Activated effector memory CD4-positive, alpha-beta T cell treated with Interleukin-2 at 50 U/mL for 16 hours (primary cell): ENCODE measurements at places on chromosomes 12 and 14.

GRCh38 chr12:10939163-10939562 lies at the start of gene TAS2R14:
Gene TAS2R14 (minus strand): TSS chr12:10939263. CDS start chr12:10939207, 56 bp downstream.
- DNase-seq = no peak

GRCh38 chr14:54901380-54902142 lies 1.1 kb downstream of the GCH1 start:
- peak; percentile 14 for DNase-seq

DNA sequence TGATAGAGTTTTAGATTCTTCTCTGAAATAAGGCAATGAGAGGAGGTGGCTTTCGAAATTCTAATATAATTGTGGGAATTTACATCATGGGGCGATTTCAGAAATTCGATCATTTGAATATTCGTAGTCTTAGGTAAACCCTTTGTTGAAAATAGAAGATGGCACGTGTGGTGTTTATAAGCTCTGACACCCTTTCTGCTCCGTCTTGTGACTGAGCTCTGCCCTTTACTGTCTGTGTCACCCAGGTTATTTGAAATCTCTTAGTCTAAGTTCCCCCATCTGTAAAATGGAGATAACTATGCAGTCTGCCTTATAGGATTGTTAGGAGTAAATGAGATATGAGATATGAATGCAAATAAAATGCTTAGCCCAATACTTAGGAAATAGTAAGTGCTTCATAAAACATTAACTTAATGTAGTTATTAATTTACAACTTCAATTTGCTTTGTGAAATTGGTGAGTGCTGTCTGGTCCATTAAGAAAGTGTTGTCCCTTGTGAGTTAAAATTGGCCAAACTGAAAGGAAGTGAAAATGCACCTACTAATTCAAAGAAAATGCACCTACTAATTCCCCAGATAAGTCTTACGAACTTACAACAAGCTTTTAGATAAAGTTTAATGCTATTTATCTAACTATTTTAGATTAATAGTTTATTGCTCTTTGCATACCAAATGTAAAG lies 1.5 kb downstream of the BMAL2 start:
- no peak for DNase-seq

DNA sequence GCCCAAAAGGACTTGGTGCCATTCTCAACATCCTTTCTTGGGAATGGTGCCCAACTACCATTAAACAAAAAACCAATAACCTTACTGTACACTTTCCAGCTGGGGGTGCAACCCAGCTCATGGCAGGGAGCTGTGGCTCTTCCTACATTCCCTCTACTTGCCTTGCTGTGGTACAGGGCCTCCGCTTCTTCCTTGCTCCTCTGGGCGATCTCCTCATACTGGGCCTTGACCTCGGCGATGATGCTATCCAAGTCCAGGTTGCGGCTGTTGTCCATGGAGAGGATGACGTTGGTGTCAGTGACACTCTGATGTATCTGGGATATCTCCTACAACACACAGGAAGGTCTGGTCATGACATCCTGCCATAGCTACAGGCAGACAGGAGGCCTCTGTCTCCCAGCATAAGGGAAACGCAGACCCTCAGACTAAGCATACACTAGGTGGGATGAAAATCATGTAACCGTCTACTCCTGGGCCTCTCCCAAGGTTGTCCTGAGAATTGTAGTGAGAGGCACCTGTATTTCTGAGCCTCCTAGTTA lies 3.9 kb downstream of the KRT2 start:
- DNase-seq = no peak

DNA sequence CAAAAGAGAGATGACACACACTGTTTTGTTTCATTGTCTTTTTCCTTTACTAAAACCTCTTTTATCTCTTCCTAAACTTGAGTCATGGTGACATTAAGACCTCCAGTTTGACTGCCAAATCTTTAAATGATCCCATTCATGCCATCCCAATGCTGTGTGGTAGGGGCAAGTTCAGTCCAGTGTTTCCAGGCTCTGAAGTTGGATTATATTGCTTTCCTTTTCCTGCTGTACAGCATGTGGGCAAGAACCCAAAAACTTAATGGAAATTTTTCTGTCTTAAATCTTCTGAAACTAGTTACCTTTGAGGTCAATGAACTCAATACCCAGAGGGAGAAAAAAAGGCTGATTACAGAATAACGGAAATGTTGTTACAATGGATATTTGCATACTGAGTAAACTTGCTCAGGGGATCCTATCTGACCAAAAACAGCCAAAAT lies 187.1 kb upstream of the FAR2 start:
- no peak for DNase-seq

DNA sequence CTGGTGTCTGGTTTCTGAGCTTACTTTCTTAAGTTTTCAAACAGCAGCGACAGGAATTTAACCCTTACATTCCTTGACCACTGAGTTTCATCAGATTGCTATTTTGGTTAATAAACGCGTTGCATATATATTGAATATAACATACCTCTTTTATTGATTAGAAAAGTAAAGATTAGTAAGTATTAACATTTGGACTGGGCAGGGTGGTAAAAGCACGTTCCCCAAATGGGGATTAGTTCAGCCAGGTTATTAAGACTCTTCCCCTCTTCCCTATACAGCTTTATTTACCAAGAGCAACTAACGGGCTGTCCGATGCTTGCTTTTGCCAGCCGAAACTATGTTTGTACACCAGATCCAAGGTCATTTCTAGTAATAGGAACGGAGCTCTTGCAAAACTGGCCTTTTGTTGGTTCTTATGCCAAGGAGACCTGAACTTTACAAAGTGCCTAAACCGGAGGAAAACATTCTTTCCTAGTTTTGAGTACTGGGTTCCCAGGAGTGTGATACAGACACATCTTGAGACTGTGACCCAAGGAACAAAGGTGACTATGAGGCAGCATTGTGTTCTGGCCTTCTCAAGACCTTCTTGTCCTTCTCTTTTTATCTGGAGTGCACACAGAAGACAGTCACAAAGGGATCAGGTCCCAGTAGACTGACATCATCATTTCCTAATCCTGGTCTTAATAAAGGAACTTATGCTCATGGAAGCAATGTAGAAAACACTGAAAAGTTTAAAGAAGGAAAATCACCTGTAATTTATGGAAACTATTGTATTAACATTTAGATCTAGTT lies 2.6 kb downstream of the GLRX5 start:
- no peak for DNase-seq

DNA sequence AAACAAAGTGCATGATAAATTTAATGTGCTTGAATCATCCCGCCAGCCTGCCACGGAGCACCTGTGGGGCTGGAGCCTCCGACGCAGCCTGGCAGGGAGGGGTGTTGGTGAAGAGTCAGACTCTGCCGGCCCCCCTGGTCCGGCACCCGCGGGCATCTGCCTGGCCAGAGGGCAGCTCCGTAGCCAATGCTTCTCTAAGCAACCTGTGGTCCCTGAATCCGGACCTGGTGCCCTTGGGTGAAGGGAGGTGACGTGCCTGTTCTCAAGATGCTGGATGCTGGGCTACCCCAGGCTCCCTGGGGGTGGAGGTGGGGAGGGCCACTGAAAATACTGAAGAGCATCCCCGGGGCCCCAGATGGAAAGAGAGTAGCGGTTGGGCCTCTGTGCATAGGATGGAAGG lies 158.6 kb upstream of the C14orf180 start:
- no peak for DNase-seq

- no peak for DNase-seq
Observed at GRCh38 chr14:72692696-72693095, 201.2 kb downstream of the DPF3 start.

- DNase-seq = no peak
Observed at GRCh38 chr14:28608851-28609828, 157.4 kb upstream of the FOXG1 start.

- DNase-seq = no peak
Observed at GRCh38 chr14:70032447-70032846, 153.2 kb downstream of the SMOC1 start.

DNA sequence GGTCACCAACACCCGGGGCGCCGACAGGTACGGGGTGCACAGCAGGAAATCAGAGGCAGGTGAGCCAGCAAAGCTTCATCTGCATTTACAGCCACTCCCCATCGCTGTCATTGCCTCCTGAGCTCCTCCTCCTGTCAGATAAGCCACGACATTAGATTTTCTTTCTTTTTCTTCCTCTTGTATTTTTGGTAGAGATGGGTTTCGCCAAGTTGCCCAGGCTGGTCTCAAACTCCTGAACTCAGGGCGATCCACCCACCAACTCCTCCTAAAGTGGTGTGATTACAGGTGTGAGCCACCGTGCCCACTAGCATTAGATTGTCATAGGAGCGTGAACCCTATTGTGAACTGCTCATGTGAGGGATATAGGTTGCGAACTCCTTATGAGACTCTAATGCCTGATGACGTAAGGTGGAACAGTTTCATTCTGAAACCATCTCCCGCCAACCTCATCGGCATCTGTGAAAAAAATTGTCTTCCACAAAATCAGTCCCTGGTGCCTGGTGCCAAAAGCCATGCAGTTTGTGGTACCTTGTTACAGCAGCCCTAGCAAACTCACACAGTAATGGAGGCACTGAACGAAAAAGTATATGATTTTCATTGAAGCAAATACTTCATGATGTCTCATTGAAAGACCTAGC lies 1.5 kb downstream of the STYK1 start:
- DNase-seq = no peak

GRCh38 chr12:21337959-21338744 lies 3.4 kb upstream of the SLCO1A2 start:
- DNase-seq = no peak

GRCh38 chr14:94665121-94665520 lies 52.9 kb downstream of the SERPINA3 start:
- DNase-seq = no peak

DNA sequence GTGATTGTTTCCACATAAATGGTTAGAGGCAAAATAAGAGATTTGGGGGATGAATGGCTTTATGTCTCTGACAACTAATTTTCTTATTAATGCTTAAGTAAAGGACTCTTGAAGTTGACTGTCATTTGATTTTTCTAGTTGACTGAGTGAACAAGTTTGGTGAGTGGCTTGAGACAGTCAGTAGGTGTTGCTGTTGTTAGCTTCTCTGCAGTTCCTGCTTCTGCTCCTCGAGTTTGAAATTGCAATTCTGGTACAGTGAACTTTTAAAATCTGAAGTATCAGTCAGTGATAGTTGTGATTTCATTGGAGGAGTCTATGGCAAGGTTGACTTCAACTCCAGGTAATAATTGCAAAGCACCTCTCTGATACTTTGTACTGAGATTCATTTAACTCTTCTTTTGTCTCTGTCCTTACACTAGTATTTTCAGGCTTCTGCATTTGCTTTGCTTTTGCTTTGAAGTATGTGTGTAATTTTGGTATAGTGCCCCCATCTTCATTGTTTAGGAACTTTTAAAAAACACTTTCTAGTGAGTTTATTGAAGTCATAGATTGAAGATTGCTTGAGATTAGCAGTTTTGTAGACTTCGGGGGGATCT lies 415.5 kb downstream of the PCNX1 start:
- no peak for DNase-seq

DNA sequence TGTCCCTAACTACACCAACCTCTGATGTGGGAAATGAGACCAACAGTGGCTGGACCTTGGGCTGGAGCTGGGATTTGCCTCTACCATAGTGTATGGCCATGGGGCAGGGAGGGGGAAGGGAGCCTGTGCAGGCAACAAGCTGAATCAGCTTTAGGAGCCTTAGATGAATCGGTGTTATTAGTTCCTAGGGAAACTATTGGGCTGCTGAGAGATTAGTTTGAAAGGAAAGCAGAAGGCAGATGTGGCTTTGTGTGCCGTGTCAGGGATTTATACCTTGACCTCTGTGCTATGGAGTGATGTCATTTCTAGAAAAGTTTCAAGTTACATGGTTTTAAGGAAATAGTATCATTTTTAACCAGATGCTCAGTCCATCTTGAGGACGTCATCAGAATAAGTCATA lies 19.5 kb upstream of the GAS2L3 start:
- no peak for DNase-seq

GRCh38 chr14:27836386-27836785 lies 930.2 kb upstream of the FOXG1 start:
- no peak for DNase-seq

GRCh38 chr14:93941293-93941910 lies 14.3 kb downstream of the FAM181A start:
- no peak for DNase-seq

GRCh38 chr12:123723765-123724164 lies 11.6 kb downstream of the ATP6V0A2 start:
- DNase-seq = no peak

DNA sequence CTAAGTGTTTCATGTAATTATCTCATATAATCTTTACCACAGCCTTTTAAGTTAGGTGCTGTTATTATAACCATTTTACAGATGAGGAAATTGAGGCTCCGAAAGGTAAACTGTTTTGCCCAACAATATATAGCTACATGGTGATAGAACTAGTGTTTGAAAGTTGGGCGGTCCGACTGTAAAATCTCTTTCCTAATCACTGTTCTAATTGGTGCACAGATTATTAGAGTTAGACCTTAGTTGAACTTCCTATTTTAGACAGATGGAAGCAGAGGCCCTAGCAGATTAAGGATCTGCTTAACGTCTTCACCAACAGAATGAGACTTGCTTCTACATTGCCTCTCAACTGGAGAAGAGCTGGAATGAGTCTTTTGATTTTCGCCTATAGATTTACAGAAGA lies 30.0 kb upstream of the DUSP6 start:
- DNase-seq = no peak

GRCh38 chr12:90280033-90280432 lies 571.4 kb upstream of the ATP2B1 start:
- DNase-seq = no peak

DNA sequence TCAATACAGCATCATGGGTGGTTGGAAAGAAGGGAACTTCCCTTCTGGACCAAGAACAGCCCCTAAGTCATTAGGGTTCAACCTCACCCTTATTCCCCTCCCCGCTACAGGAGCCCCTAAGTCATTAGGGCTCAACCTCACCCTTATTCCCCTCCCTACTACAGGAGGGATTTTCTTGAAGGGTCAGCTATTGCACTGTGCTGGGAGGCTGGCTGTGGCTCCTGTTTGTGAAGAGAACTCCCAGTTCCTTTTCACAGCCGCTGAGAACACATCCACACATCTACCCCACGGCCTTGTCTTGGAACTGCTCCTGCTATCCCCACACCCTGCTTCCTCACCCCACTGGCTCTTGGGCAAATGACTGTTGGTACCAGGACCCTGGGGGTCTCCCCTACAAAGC lies 44.9 kb downstream of the ERH start:
- DNase-seq = no peak

- no peak for DNase-seq
Observed at GRCh38 chr14:89625731-89626232, 208.7 kb upstream of the FOXN3 start.

- DNase-seq = no peak
Observed at GRCh38 chr12:64656429-64656828, 46.1 kb downstream of the RASSF3 start.

DNA sequence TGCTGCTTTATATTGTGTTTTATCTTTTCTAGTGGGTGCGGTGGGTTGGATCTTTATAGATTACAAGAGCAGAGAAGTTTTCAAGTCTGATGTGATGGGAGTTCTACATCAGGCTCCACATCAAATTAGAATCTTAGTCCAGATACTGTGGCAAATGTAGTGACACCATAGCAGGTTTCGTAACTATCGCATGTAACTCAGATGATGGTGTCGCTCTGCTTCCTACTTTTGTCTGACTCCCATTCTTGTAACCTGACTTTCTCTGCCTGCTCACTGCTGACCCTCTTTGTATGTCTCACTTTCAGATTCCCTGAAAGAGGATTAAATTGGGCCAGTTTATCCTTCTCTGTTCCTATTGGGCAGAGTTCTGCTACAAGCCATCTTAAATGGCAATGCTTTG lies 22.8 kb upstream of the FBXO34 start:
- no peak for DNase-seq
